Stimulated activated CD4-positive, alpha-beta T cell treated with anti-CD3 and anti-CD28 coated beads, Interleukin-1b, Interleukin-23, amount 100 ng/mL, for 1 hour (primary cell): ENCODE measurements at places on chromosomes 2 and 18.

- DNase-seq = no peak
These were observed 94.1 kb downstream of the ANKRD44 start for GRCh38 chr2:197216361-197216979.

- DNase-seq = no peak
These were observed at the start of gene TMEFF2 for GRCh38 chr2:192194866-192195547. TMEFF2 (minus strand) TSS chr2:192194933; CDS start chr2:192194524, 409 bp downstream.

DNA sequence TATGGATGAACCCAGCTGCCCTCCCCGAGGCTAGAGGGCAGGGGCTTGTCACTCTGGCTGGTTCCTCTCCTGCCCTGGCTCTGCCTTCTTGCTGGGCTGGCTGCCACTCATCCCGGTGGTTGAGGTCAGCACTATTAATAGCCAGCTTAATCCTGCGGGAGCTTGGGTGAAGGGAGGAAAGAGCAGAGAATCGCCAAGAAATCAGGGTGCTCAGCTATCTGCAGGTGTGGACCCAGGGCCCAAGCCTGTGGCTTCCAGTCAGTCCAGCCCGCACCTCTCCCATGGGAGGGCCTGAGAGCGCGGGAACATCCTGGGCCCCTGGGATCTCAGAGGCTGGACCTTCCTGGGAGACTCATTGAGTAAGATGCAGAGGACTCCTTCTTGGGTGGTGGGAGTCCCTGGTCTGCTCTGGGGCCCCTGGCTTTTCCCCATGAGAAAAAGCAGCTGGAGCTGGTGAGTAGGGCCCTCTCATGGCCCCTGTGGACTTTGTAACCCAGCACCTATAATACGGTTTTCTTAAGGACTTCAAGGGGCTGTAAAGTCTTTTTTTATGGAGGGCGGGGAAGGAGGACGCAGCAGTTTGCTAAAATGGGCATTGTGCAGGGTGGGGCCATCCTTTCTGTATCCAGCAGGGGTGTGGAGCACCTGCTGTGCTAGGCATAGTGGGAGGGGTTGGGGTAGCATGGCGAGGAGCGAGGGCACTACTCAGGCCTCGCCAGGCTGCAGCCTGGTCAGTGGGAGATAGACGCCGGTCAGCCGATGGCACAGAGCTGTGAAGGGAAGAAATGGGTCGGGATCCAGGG lies 27.4 kb upstream of the CNNM3 start:
- DNase-seq = no peak

DNA sequence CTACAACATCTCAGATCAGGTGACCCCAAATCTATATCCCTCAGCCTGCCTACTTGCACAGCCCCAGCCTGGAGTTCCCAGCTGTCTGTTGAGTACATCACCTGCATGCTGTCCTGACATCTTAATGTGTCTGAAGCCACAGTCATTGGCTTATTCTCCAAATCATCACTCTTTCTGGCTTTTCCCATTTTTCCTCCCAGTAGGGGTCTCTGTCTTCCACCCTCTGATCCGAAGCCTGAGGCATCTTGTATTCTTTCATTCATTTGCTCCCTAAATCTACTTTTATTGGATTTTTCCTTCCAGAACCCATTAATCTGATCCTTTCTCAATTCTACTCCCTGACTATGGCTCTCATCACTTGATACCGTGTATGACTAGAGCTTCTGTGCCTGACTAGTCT lies 332.9 kb upstream of the DCC start:
- no peak for DNase-seq

- no peak for DNase-seq
These were observed 33.1 kb downstream of the RAMP1 start for GRCh38 chr2:237892478-237892877.
